ENCODE measurements at places on chromosomes 7 and 10.

GRCh38 chr10:17838080-17838648 lies 29.0 kb downstream of the MRC1 start:
- no peak for DNase-seq

GRCh38 chr7:150385302-150385723 lies 6.2 kb downstream of the ZNF775 start:
- DNase-seq: no peak

- no peak for DNase-seq
These were observed 325.6 kb downstream of the HPSE2 start for GRCh38 chr10:98910048-98910447.

GRCh38 chr7:150949564-150949963 lies 28.6 kb downstream of the KCNH2 start:
- no peak for DNase-seq

DNA sequence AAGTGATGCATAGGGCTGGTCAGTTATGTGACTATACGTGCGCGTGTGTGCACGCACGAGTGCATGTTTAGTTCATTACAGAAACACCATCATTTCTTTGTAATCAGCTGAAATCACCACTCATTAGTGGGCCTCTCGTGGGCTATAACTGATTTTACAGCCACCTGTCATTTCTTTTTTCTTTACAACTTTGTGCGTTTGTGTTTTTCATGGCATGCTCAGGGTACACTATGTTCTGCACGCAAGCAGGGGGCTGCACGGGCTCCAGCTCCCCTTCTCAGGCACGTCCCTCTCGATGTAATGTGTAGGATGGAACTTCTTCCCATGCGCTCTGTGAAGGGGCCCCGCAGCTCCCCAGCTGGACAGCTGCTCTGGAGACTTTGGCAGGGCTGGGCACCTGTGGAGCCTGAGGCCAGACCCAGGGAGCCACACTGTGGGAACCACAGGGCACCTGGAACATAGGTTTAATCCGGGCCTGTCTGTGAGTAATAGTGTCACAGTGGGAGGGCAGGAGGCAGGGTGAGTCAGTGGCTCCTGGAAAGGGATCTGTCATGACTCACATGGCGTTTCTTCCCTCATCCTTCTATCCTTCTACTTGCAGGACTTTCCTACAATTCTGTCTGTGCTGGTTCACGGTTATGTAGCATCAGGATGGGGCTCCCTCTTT lies 4.9 kb downstream of the GCK start:
- no peak for DNase-seq

DNA sequence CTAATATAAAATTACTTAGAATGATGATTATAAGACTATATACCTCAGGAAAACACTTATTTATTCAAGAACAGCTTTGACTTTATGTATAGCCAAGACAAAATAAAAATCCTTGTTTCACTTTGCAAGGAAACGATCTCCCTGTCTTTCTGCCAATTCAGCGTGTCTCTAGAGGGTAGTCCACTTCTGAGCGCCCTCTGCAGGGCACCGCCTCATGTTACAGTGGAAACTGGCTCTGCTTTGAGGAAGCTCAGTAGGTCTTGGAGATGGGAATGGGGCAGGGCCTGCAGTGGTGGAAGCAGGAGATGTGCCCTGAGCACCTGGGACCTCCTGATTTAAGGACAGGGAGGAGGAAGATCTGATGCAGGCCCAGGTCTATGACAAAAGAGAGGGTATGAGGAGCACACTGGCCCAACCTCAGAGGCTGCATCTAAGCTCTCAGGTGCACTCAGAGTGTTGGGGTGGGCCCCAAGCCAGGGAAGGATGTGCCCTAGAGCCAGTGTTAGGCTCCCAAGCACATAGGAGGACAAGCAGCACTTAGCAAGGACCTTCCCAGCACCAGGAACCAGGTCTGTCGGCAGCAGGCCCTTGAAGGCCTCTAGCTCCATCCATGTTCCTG lies 481.0 kb downstream of the TNS3 start:
- DNase-seq: no peak

DNA sequence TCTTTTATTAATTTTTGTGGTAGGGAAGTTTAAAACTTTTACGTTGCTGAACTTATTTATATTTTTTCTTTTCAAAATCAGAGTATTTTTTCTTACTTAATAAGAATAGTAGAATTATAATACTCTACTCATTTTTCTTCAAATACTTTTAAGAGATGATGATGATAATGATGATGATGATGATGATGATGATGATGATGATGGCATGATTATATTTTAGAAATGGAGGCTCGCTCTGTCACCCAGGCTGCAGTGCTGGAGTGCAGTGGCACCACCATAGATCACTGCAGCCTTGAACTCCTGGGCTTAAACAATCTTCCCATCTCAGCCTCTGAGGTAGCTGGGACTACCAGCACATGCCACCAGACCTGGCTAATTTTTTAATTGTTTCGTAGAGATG lies 118.3 kb upstream of the FAM171A1 start:
- DNase-seq: no peak

- DNase-seq: no peak
These were observed 6.9 kb downstream of the CDHR1 start for GRCh38 chr10:84201244-84201606.

DNA sequence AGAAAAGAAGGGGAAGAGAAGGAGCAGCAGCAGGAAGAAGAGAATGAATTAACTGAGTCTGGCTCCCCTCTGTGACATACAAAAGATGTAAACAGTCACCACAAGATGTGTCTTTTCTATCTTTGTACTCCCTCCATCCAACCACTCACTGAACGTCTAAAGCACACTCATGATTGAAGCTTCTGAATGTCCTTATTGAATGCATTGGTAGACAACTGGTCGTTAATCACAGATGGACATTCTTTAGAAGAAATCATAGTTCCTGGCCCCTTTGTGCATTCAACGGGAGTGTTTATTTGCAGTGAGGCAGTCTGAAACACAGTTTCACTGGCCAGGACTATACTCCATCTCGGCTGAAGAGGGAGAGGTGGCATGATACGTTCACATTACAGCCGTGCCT lies 206.3 kb upstream of the KMT2E start:
- DNase-seq: no peak

DNA sequence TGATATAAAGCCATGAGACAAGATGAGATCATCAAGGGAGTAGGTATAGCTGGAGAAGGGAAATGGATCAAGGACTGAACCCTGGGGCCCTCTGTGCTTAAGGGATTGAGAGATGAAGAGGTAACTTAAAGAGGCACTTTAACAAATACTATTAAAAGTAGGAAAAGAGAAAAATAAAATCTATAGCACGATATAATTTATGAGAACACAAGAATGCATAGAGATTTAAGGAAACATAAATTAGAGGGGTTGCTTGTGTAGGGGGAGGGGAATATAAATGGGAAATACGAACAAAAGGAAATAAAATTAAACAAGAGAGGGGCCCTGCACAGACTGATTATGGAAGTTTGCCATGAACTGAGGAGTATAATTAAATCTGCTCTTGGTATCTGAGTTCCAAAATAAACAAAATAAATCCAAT lies 15.6 kb upstream of the LRRC17 start:
- no peak for DNase-seq

DNA sequence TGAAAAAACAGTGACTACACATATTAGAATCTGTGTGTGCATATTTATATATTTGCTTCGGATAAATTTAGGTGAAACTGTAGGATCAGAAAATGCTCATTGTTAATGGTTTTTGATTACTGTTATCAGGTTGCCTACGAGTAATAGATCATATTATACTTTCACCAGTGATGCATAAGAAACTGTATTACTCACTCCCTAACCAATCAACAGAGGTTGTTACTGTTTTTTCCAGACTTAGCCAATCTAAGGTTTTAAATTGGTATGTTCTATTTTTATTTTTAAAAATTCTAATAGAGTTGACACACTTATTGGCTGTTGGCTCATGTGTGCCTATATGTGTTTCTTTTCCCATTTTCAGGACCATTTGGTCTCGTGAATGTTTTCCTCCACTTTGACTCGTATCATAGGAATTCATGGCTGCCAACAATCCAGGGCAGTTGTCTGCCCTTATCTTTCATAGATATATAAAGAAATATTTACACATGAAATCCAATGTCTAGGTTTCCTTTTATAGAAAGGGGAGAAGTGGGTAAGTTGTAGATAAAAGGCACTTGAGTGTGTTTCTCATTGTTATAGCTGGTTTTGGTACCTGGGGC lies 59.2 kb downstream of the ANLN start:
- no peak for DNase-seq

GRCh38 chr7:5497295-5498103 lies 73.9 kb upstream of the TNRC18 start:
- peak; percentile 57 for DNase-seq

- no peak for DNase-seq
These were observed 511.3 kb downstream of the ARL4A start for GRCh38 chr7:13198727-13199126.

DNA sequence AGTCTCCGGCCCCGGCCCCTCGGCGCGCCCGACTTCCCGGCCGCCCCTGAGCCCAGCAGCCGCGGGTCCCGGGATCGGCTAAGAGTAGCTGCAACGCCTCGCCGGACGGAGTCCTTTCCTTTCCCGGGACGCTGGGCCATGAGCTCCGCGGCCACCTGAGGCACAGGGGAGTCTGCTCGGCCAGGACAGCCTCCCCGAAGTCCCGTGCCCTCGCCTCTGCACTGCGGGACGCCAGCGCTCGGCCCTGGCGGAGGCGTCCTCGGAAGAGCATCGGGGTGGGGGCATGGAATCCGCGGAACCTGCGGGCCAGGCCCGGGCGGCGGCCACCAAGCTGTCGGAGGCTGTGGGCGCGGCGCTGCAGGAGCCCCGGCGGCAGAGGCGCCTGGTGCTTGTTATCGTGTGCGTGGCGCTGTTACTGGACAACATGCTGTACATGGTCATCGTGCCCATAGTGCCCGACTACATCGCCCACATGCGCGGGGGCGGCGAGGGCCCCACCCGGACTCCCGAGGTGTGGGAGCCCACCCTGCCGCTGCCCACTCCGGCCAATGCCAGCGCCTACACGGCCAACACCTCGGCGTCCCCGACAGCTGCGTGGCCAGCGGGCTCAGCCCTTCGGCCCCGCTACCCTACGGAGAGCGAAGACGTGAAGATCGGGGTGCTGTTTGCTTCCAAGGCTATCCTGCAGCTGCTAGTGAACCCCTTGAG lies 502 bp downstream of the SLC18A3 start:
- DNase-seq: no peak

- peak; percentile 62 for DNase-seq
These were observed 54.9 kb upstream of the ANK3 start for GRCh38 chr10:60444494-60445064.

GRCh38 chr7:104845557-104845956 lies 168.4 kb upstream of the KMT2E start:
- no peak for DNase-seq

DNA sequence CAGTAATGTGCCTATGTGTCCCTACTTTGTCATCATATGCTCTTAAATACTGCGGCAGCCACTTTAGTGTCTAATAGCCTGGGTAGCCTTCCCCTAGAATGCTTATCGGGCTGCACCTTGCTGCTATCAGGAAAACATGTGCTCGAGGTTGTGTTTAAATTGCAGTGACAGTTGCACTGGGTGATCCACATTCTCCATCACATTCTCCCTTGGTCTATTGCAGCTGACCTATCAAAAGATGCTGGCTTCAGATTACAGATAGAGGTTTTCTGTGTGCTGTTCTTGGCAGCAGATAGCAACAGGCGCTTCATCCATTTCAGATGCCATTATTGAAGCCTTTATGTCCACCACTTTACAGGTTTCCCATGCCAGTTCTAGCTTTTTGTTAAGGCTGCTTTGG lies 130.1 kb upstream of the MDFIC start:
- no peak for DNase-seq

- no peak for DNase-seq
These were observed 105.3 kb upstream of the FAM20C start for GRCh38 chr7:87047-87446.

GRCh38 chr10:81995254-81995653 lies 120.3 kb downstream of the NRG3 start:
- DNase-seq: no peak

DNA sequence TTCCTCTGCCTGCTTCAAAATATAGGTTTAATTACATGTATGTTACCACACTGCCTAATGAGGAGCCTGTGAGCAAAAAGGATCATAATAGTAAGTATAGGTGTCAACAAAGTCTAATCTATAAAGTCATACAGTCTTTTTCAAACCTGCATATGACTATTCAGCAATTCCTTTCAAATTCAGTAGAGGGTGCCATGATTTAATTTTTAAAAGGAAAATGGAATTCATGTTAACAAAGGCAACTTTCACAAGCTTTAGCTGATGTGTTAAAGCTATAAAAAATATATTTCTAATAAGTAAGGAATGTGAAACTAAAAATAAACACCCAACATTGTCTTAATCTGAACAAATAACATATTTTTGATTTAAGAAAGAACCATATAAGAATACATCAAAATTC lies 52.1 kb downstream of the MPP7 start:
- peak; percentile 49 for DNase-seq

DNA sequence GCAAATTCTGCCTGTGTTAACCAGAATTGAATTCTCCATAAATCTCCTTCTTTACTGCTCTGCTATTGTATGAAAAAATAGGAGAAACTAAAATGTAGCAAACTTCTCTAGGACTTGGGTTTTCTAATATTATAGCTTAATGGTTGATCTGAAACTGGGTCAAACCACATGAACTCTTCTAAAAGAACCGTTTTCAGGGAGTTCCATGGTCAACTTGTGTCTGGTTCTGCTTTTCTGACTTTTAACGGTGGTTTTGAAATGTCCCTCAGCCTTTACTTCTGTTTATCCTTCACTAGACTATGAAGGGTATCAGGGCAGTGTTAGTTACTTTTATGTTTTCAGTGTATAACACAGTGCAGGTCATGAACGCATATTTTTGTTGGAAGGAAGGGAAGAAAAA lies 242.2 kb downstream of the TSPAN12 start:
- DNase-seq: no peak

DNA sequence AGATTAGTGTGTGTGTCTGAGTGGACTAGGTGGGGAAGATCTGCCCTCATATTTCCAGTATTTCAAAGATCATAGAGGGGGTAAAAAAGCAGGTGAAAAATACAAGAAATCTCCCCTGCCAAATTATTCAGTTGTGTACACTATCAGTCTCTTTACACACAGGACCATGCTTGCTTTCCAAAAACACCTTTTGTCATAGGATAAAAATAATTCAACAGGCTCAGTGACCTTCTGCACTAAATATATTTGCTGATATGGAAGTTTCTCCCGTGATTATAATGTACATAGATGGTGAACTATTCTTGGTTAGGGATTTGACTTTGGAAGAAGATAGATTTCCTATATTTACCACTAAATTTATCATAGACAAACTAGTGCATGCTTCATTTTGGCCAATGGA lies 24.6 kb upstream of the CSTF2T start:
- no peak for DNase-seq

DNA sequence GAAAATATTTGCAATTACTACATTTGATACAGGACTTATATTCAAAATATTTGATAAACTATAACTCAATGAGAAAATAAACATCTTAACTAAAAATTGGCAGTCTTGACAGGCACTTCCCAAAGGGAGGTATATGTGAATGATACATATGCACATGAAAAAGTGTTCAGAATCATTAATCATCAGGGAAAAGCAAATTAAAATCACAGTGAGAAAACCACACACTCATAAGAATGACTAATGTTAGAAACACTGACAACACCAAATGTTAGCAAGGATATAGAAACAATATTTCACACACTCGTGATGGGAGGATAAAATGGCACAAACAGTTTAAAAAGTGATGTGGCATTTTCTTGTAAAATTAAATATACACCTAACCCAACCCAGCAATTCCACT lies 4.1 kb upstream of the VPS26A start:
- no peak for DNase-seq

Measured in T47D (cell line).